ENCODE measurements at places on chromosomes 5 and 9.

- DNase-seq, result no peak
Measured at GRCh38 chr9:6545017-6545691, 100.4 kb downstream of the GLDC start.

DNA sequence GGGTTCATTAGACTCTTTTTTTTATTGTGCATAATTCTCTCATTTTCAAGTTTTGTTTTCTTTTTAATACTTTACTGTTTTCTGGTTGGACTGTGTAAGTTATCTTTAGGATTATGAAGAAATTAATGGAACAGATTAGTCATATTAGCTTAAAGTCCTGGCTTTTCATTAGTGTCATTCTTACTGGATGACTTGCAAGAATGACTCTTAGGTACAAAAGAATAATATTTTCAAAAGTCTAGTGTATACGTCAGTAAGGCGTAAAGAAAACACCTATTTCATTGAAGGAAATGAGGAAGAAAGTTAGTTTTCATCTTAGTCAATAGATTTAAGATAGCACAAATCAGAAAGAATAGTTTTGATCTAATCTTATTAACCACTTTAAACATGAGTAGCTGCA, 20.4 kb downstream of the UHRF2 start:
- DNase-seq, result no peak

- no peak for DNase-seq
Measured at GRCh38 chr5:58360794-58361193, 99.1 kb downstream of the PLK2 start.

DNA sequence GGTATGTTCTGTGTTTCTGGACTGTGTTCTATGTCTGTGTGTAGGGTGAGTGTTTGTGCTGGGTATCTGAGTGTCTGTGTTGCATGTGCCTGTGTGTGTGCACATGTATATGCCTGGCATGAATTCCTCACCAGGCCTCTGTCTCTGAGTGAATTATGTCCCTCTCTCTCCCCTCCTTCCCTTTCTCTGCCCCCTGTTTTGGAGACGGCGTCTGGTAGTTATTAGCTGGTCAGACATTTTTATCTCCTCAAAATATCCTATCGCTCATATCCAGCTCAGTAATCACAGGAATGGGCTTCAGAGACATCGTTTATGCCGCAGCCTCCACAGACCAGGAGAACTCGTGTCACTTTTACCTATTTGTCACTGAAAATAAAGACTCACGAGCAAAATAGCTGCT, 483.2 kb upstream of the BRINP1 start:
- DNase-seq, result no peak

DNA sequence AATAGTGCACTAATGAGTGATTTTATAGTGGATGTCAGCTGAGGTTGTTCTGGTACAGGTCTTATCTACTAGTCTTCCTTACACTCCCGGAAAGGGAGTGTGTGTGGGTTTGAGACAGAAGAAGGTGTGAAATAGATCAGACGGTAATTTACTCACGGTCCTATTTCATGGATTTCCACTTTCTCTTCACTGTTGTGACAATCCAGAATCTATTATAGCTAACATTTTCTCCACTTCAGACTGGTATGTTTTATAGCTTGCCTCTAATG, 7.0 kb upstream of the C9 start:
- no peak for DNase-seq

Measured in stimulated activated CD4-positive, alpha-beta T cell treated with anti-CD3 and anti-CD28 coated beads, Interleukin-2, amount 100 ng/mL, for 24 hours (primary cell).